ENCODE measurements at places on chromosomes 1 and 21.

DNA sequence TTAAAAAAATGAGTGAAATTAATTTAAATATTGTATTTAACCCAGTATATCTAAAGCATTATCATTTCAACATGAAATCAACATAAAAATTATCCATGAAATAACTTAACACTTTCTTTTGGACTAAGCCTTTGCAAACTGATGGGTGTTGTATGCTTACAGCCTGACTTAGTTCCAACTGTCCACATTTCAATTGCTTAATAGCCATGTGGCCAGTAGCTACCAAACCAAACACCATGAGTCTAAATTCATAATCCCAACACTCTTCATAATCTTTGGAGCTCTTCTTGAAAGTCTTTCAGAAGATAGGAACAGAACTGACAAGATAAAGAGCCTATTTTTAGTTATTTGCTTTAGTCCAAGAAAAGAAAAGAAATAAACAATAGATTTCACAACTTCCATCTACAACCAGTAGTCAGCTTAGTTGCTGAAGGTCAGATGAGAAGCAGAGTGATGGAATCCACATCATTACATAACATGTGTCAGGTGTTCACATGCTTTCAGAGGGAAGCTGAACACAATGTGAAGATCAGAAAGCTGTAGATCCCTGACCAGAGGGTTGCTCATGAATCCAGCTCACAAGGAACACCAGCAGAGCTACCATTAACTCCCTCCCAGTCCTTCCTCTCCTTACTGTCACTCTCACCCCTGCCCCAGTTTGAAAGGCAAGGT is 144.0 kb upstream of the ZNF648 start:
- no peak for DNase-seq

GRCh38 chr1:232951180-232951579 is 769 bp downstream of the NTPCR start:
- DNase-seq, result peak; percentile 50

- no peak for DNase-seq
Observed at GRCh38 chr1:171809834-171810233, 28.4 kb downstream of the METTL13 start.

DNA sequence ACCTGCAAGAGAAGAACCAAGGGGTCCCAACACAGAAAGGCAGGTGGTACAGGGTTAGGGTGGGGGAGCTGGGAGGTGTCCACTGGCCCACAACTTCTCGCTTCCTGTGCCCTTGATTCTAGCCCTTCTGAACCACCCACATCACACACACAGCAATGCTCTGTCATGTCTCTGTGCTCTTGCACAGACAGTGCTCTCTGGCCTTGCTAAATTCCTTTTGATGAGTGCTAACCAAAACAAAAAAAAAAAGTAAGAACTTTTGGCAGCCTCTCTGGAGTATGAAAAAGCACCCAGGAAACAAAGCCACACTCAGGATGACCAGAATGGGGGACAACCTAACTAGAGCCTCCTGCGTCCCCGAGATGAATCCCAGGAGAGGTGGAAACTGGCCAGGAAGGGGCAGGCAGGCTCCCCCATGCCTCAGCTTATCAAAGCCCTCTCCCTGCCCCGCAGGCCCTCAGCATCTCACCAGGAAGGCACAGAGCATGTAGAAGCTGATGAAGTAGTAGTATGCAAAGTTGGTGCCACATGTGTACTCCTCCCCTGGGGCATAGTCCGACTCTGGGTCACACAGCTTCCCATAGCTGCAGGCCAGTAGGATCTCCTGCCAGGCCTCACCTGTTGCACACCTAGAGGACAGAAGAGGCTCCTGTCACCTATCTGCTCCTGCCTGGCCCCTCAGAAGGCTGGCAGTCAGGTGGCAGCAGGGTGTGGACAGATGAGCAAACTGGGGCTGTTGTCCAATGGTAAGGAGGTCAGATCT is 27.2 kb upstream of the KIF21B start:
- DNase-seq, result no peak

DNA sequence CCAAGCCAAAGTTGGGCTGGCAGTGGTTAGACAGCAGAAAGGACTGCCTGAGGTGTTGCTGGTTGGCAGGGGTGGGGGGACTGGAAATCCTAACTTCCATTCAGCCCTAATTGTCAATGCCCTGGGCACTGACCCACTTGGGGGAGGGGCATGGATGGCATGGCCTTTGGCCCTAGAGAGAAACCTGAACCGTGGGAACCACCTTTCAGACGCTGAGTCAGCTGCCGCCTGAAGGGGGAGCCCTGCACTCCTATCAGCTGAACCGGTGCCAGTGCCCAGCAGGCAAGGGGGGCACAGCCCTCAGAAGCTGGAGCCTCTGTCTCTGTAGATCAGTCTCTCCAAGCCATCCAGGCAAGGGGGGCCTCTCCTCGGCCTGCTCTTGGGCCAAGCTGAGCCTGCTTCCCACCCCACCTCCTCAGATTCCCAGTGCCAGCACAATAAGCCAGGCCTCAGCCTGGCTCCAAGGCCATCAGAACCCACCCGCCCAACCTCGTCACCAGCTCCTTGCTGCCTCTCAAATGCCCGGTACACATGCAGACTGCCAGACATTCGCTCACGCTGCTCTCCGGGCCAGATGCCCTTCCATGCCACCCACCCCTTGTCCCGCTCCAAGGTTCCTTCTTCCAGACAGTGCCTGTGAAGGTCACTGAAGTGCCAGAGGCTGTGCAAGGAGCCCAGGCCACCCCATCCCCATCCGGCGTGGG is 11.6 kb downstream of the TINAGL1 start:
- DNase-seq, result peak; percentile 78

GRCh38 chr1:185474440-185475149 is 157.6 kb upstream of the IVNS1ABP start:
- no peak for DNase-seq

GRCh38 chr1:32636914-32637645 is 13.3 kb downstream of the ZBTB8OS start:
- no peak for DNase-seq

DNA sequence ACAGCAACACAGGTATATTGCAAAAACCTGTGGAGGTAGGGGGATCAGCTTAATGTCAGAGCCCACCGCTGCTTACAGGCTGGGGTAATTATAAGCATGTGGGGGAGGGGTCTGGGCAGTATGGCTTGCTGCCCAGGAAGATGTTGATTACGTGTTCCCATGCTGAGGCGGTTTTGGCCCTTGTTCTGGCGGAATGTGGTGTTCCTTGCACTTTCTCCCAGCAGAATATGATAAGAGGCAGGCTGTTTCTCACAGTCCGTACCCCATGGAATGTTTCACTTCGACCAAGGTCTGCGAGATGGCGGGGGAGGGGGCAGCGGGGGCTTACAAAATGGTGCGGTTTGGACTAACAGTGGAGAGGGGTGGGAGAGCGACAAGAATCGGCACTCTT is 9.8 kb upstream of the HPCAL4 start:
- no peak for DNase-seq

DNA sequence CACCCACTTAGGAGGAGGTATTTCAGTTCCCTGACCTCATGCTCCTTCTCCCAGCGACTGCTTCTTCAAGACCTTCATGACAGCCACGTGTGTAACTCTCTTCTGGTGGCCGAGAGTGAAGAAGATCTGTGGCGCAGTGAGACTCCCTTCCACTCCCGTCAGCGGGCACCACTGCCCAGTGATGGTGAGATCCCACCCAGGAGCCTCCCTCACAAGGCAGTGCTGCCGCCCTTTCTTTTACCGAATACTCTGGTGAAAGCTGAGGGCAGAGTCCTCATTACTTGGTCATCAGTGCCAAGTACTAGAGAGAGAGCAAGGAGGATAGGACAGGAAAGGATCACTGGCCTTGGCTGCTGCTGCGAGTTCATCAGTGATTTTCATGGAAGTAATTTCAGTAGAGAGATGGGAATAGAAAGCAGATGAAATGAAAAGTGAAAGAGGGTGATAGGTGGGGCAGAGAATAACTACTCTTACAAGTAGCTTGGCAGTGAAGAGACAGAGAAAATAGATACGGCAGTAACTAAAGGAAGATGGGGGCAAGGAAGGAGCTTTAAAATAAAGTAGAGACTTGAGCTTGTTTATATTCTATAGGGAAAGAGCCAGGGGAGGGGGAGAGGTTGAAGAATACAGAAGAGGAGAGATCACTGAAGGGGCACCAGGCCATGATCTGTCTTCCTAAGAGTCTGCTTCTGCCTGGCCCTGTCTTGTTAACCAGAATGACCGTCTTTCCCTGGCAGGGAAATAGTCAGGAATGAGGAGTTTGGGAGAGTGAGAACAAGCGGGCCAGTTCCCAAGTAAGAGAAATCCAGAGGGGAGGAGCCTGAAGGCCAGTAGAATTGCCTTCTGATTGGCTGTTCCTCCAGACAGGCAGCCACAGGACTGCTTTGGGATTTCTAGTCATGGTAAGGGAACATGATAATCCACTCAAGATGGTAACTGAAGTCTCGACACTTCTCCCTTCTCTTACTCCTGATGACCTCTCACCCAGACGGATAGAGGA is 18.3 kb downstream of the HYI start:
- no peak for DNase-seq

- DNase-seq, result no peak
Observed at GRCh38 chr1:248788327-248788726, 32.8 kb upstream of the LYPD8 start.

GRCh38 chr1:145858238-145858900 is 512 bp downstream of the PIAS3 start:
- peak; percentile 56 for DNase-seq

DNA sequence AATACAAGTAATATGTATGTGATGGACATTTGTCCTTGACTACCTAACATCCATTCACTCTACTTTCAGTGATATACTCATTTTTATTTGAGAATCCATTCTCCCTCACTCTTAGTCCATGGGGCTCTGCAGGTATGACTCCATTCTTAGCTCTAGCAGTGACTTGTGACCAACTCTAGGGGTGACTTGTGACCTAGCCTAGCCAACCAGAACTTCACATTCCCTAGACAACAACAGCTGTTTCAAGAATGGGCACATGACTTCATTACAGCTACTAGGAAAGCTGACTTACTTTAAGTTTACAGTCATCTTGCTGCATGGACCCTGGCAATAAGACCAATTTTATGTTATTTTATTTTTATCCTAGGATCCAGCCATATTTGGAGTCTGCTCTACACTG is 23.6 kb upstream of the DDX59 start:
- DNase-seq, result no peak

DNA sequence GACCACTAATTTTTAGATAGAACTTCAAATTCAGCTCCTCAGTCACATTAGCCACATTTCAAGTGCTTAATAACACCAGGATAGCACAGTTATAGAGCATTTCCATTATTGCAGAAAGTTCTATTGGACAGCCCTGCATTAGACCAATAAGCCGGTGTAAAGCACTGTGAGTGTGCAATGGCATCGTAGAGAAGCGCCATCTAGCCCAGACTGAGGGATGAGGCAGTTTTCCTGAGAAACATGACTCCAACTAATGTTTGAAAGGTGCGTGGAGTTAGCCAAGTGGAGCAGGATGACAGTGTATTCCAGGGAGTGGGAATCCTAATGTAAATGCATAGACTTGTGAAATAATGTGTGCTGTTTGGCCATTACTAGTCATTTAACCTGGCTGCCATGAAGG is 7.7 kb downstream of the RPE65 start:
- DNase-seq, result no peak

DNA sequence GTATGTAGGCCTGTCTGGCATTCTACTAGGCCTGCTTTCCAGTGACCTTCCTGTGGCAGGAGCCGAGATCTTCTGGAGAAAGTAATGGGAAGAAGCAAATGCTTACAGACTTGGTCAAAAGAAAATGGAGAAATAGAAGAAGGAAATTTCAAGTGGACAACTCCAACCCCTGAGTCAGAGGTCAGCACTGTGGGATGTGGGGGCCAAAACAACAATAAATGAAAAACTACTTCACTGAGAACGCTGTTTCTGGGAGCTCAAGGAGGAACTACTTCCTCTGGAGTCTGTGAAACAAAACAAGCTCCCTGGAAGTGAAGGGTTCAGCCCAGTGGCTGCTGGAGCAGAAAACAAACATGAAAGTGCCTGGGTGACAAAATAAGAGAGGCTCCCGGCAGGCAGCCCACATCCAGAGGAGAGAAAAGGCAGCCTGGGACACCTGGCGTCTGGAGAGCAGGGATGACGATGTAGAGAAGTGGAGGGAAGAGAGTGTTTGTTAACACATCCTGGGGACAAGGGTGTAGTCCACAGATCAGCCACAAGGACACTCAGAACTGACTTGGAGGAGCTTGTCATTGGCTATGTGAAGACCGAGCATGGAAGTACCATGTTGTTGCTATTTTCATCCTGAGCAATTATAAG is 355.2 kb downstream of the SMYD3 start:
- no peak for DNase-seq

- DNase-seq, result no peak
Observed at GRCh38 chr1:119729044-119729443, 17.3 kb downstream of the PHGDH start.

DNA sequence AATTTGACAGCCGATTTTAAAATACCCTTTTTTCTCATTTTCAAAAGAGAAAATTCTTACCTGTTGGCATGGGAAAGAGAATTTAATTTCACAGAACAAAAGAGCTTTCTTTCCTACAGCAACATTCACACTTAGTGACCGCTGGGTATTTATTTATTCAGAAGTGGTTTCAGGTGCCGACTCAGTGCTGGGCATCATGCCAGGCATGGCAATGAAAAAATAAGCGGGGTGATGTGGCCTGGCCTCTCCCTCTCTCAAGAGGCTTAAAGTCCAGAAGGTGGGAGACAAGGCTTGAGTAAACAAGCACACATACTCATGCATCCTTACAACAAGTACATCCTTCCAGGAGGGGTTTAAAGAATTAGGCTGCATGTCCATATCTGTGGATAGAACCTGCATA is 4.1 kb upstream of the PCP4 start:
- peak; percentile 93 for DNase-seq

GRCh38 chr1:22556391-22557104 is 6.7 kb upstream of the EPHA8 start:
- no peak for DNase-seq

- peak; percentile 79 for DNase-seq
Observed at GRCh38 chr1:16075337-16076030, 2.0 kb upstream of the FAM131C start.

GRCh38 chr1:109661391-109661790 is 5.5 kb downstream of the GSTM4 start:
- no peak for DNase-seq

- no peak for DNase-seq
Observed at GRCh38 chr1:117981455-117982192, 52.1 kb downstream of the WDR3 start.

- DNase-seq, result no peak
Observed at GRCh38 chr1:19472174-19472573, 13.2 kb downstream of the CAPZB start.

Data from RPMI8226 (cell line).